ENCODE measurements at places on chromosomes 7 and 10. TPM values are rescaled to one million over a fixed set of nuclear protein-coding genes. Genes with fewer than 3 reads are reported as not detected.

GRCh38 chr10:37379991-37380390 lies 254.6 kb downstream of the ANKRD30A start:
- H3K27ac ChIP-seq = no peak overlapping the region
- H3K4me3 ChIP-seq = no peak overlapping the region
- no peaks in the 10 kb centered on the region for H3K27me3 ChIP-seq
- no peak for DNase-seq
- no peaks in the 10 kb centered on the region for H3K4me1 ChIP-seq
- H3K36me3 ChIP-seq = no peaks in the 10 kb centered on the region

GRCh38 chr10:115985786-115986185 lies 287.2 kb downstream of the GFRA1 start:
- no peak for DNase-seq
- H3K27ac ChIP-seq = no peak overlapping the region
- no peaks in the 10 kb centered on the region for H3K27me3 ChIP-seq
- H3K36me3 ChIP-seq = no peaks in the 10 kb centered on the region
- H3K4me1 ChIP-seq = no peaks in the 10 kb centered on the region

DNA sequence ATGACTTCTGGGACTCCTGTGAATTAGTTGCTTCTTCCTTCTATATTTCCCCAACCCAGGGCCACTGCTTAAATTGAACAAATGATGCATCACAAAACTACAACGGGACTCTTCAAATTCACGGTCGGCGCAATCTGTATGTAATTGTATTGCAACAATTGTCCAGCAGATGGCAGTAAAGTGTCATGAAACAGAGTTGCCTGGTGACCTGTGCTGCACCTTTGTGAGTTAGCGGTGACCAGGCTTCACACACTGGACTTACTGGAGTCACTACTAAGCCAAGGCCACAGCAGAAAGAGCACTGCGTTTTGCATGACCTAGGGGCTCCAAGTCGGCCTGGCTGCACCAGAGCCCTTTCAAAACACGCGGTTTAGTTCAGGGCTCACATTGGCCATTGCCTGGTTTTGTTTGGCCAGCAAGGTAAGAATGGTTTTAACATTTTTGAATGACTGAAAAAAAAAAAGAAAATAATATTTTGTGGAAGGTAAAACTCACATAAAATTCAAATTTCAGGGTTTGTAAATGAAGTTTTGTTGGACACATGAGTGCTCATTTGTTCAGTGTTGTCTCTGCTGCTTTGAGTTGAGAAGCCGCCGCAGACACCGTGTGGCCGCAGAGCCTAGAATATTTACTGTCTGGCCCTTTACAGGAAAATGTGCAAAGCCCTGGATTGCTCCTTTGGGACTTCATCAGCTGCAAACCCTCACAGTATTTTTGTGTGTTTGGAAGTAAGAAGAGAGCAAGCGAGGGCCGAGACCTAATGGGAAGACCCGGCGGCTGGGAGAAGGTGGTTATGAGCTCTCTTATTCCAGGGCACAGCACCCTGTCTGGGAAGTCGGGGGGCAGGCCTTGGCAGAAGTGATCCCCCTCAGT lies 23.2 kb upstream of the ZNF32 start:
- H3K27me3 ChIP-seq = no peaks in the 10 kb centered on the region
- no peaks in the 10 kb centered on the region for H3K4me1 ChIP-seq
- H3K4me3 ChIP-seq = no peak overlapping the region
- H3K36me3 ChIP-seq = no peaks in the 10 kb centered on the region
- no peak overlapping the region for H3K27ac ChIP-seq

DNA sequence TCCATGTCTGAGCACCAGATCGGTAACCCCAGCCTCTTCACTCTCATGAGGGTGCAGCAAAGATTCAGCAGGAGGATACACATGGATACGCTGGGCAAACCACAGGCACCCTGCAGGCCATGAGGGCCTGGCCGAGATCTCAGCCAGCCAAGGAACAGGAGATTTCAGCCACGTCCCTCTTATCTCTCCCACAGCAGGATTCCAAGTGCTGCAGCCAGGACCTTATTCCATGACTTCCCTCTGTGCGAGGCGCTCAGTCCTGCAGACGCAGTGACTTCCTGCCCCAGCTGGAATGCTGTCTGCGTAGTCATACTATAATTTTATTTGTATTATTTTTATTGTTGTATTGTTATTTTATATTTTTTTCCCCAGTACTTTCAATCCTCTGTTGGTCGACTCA lies 66.8 kb downstream of the PTPRN2 start:
- H3K27ac ChIP-seq = no peak overlapping the region
- H3K27me3 ChIP-seq = no peaks in the 10 kb centered on the region
- no peak overlapping the region for H3K4me3 ChIP-seq
- no peaks in the 10 kb centered on the region for H3K36me3 ChIP-seq
- H3K4me1 ChIP-seq = no peaks in the 10 kb centered on the region

- no peaks in the 10 kb centered on the region for H3K27me3 ChIP-seq
- no peak for DNase-seq
- no peak overlapping the region for H3K27ac ChIP-seq
- H3K36me3 ChIP-seq = no peaks in the 10 kb centered on the region
- H3K4me1 ChIP-seq = no peaks in the 10 kb centered on the region
Measured at GRCh38 chr10:82149674-82150073, 274.7 kb downstream of the NRG3 start.

GRCh38 chr10:11435581-11435981 lies 175.9 kb downstream of the USP6NL start:
- DNase-seq = no peak
- no peak overlapping the region for H3K27ac ChIP-seq
- no peaks in the 10 kb centered on the region for H3K4me1 ChIP-seq
- peaks cover 4% of the 10 kb centered on the region for H3K27me3 ChIP-seq
- H3K4me3 ChIP-seq = no peak overlapping the region

GRCh38 chr10:94443549-94443948 lies 41.2 kb downstream of the TBC1D12 start:
- H3K27ac ChIP-seq = no peak overlapping the region
- no peak for DNase-seq
- H3K36me3 ChIP-seq = no peaks in the 10 kb centered on the region
- no peaks in the 10 kb centered on the region for H3K27me3 ChIP-seq
- no peaks in the 10 kb centered on the region for H3K4me1 ChIP-seq

GRCh38 chr7:71682181-71682580 lies 550.2 kb downstream of the GALNT17 start:
- H3K27ac ChIP-seq = no peak overlapping the region
- H3K36me3 ChIP-seq = no peaks in the 10 kb centered on the region
- no peak for DNase-seq
- H3K27me3 ChIP-seq = no peaks in the 10 kb centered on the region
- H3K4me3 ChIP-seq = no peak overlapping the region
- H3K4me1 ChIP-seq = no peaks in the 10 kb centered on the region

- H3K4me1 ChIP-seq = no peaks in the 10 kb centered on the region
- no peaks in the 10 kb centered on the region for H3K36me3 ChIP-seq
- H3K27ac ChIP-seq = no peak overlapping the region
- no peak overlapping the region for H3K4me3 ChIP-seq
Measured at GRCh38 chr10:55144001-55144400, 343.0 kb upstream of the PCDH15 start.

DNA sequence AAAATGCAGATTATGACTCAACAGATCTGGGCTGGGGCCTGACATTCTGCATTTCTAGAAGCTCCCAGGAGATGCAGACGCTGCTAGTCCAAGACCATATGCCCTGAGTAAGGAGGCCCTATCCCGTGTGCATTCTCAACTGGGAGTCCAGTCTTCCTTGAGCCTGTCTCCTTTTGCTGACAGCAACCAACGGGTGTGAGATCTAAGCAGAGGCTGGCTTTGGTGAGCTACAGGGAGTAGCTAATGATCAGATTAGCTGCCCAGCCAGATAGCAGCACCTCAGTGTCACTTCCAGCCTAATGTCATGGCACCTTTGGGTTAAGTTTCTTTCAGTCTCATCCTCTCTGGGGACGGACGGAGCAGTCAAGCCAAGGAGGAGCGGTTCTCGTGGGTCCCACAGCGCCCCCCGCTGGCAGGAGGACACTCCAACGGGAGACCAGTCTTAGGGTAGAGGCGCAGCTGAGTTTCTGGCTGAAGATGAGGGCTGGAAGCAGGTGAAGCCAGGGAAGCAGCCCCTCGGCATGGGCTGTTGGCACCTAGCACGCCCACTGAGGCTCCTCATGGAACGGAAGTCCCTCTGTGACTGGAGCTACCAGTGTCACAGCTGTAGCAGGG lies 154.0 kb downstream of the CCDC3 start:
- no peak overlapping the region for H3K27ac ChIP-seq
- H3K27me3 ChIP-seq = no peaks in the 10 kb centered on the region

Gene NEURL1
- polyA plus RNA-seq = 0.11 TPM

Gene FBXO24
- polyA plus RNA-seq = 0.32 TPM

Measured in liver (tissue), 10 donors.